ENCODE measurements at places on chromosomes 4 and X.

DNA sequence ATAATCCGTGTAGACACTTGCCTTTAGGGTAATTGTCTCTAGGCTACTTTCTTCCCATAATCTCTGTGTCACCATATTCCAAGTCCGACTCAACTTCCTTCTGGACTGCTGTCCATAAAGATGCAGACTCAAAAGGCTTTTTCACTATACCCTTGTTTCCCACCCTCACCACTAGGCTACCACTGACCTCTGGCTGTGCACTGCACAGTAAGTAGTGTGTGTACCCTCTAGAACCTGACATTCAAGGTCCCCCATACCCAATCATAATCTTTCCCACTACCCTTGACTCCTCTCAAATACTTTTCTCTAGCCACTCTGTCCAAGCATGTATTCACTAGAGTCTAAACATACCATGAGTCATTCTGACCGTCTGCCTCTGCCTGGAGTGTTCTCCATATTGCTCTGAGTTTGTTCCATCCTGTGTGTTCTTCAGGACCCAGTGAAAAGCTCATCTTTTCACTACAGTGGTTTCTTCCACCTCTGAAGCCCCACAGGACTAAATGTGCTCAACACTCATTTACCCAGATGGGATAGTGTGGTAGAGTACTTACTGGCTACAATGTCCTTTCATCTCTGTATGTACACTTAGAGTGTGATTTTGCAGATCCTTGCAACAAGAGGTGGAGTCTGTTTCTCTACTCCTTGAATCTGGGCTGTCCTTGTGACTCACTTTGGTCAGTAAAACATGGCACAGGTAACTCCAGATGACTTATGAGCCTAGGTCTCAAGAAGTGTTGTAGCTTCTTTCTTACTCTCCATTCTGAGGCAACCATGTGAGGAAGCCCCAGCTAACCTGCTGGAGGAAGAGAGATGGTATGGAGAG lies 17.4 kb downstream of the JADE3 start:
- DNase-seq, result no peak

- no peak for DNase-seq
Observed at GRCh38 chr4:3085948-3086670, 11.6 kb downstream of the HTT start.

- no peak for DNase-seq
Observed at GRCh38 chr4:47863486-47863885, 25.6 kb upstream of the CORIN start.

DNA sequence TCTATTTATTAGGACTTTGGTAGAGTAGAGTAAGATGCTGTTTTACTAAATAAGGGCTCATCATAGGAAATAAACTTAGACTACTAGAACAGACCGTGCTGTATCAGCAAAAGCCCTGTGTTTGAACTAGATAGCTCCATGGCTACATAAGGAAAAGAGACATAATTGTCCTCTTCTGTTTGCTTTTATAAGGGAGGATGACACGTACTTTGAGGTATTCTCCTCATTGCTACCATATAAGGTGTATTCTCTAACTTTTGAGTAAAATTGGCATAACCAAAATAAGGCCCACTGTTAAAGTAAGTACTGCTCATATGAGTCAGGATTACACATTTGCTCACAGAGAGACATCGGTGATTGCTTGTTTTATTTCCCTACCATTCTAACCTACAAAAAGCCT lies 64.3 kb downstream of the PDLIM5 start:
- no peak for DNase-seq

DNA sequence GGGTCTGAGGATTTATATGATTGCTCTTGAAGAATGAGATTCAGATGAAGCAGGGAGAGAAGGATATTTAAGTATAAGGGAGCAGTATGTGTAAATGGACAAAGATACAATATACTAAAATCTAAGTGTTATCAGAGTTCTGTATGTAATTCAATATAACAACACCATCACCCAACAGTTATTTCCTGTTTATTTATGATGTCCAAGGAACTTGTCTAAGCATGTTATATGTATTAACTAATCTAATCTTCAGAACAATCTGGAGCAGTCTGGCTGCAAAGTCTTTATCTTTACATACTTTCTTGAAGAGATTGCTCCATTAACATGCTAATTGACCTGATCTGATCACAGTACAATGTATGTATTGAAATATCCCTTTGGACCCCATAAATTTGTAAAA lies 203.8 kb upstream of the WDFY3 start:
- no peak for DNase-seq

DNA sequence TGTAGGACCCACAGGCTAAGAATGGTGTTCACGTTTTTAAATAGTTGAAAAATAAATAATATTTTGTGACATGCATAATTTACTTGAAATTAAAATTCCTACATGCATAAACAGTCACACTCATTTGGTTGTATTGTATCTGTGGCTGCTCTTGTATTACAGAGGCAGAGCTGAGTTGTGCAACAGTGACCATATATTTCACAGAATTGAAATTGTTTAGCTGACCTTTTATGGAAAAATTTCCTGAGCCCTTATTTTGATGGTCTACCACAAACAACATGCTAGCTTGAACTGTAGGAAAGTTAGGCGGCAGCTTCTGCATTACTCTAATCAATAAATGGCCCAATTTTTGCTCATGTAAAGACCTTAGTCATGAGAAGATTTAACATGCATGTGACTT lies 633.4 kb upstream of the AADAT start:
- DNase-seq, result no peak

GRCh38 chrX:49838374-49838773 lies 9.3 kb downstream of the PAGE4 start:
- DNase-seq, result no peak

DNA sequence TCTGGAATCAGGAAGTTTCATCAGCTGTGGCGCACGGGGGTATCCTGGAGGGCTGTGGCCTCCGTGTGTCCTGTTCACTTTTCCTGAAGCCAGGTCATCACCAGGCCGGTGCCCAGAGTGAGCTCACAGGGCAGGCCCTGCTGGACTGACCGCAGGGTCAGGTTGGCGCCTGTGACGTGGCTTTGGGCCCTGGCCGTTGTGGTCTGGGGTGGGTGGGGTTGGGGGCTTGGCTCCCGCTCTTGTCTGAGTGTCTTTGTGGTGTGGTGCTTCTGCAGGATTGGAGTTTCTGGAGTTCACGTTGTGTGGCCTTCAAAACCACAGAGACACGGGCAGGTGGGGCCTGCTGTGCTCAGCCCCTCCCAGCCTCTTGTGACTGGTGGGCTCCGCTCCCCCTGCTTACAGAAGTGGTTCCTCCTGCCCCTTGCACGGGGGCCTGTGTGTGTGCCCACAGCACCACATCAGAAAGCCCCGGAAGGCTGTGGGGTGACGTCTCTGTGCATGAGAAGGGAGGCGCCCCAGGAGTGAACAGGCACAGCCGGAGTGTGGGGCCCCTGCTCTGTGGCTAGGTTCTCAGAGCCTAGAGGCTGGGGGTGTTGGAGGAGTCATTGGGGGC lies 9.5 kb downstream of the RGS12 start:
- DNase-seq, result no peak

- DNase-seq, result no peak
Observed at GRCh38 chr4:83171436-83172039, 57.0 kb upstream of the PLAC8 start.

DNA sequence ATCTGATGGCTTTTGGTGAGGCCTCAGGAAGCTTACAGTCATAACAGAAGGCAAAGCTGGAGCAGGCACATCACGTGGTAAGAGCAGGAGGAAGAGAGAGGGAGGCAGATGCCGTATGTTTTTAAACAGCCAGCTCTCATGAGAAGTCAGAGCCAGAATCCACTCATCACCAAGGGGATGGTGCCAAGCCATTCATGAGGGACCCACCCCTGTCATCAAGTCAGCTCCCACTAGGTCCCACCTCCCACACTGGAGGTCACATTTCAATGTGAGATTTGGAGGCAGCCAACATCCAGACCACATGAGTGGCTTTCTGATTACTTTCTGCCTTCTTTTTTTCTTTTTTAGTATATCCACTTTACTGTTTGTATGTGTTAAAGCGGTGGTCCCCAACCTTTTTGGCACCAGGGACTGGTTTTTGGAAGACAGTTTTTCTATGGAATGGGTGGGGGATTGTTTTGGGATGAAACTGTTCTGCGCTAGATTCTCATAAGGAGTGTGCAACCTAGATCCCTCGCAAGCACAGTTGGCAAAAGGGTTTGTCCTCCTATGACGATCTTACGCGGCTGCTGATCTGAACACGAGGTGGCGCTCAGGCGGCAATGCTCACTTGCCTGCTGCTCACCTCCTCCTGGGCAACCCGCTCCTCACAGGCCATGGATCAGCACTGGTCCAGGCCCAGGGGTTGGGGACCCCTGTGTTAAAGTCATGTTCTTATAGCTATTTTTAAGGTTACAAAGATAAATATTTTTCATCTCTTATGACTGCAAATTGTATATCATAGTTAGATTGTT lies 61.7 kb downstream of the SLIT2 start:
- no peak for DNase-seq

- no peak for DNase-seq
Observed at GRCh38 chr4:159370286-159370685, 267.4 kb downstream of the RAPGEF2 start.

DNA sequence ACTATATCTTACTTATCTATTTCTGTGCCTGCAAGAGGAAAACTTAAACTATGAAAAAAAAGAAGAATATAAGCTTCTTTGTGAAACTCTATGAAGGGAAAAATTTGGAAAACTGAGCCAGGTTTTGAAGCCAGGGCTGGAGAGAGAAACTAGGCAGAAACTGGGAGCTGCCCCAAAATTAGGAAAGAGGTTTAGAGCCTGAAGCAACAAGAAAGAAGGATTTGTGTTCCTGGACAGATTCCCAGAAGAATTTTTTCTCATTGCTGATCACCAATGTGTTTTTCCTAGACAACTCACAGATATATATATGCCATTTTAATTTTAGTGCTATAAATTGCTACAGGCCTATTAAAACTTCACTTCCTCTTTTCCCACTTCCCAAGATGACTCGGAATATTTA lies 245.0 kb upstream of the GEMIN8 start:
- no peak for DNase-seq

DNA sequence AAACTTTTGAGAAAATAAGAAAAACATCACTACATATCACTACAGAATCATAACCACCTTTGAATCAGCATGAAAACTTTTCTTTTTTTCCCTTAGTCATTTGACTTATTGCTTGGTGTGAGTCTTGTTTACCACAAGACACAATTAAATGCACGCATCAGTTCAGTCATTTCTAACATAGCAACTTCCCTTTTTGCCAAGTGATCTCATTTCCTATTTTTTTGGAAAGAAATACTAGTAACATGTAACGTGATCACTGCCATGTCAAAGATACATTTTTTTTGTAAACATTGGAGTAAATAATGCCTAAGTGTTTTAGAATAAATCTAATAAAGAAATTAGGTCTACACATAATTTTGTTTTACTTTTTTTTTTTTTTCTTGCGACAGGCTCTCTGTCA lies 5.1 kb upstream of the CXCL8 start:
- no peak for DNase-seq

GRCh38 chrX:148069759-148070503 lies 88.8 kb downstream of the FMR1NB start:
- no peak for DNase-seq

GRCh38 chr4:81758574-81759264 lies 287.0 kb upstream of the RASGEF1B start:
- no peak for DNase-seq

GRCh38 chr4:137610960-137611359 lies 78.7 kb upstream of the PCDH18 start:
- DNase-seq, result no peak

DNA sequence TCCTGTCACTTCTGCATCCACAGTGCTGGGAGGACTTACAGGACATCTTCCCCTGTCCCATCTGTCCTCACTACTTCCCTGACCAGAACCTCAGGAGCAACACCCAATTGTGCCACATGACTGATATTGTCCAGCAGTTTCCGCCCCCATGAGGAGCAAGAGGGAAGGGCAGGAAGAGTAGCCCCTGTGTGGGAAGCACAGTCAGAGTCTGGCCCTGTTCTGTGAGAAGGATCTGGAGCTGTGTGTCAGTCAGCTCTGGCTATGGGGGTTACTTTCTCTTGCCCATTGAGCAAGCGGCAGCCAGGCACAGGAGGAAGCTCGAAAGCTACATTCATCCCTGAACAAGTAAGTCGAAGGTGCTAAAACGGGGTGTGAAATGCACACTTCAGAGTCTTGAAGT lies 14.8 kb upstream of the TRIM60 start:
- no peak for DNase-seq

DNA sequence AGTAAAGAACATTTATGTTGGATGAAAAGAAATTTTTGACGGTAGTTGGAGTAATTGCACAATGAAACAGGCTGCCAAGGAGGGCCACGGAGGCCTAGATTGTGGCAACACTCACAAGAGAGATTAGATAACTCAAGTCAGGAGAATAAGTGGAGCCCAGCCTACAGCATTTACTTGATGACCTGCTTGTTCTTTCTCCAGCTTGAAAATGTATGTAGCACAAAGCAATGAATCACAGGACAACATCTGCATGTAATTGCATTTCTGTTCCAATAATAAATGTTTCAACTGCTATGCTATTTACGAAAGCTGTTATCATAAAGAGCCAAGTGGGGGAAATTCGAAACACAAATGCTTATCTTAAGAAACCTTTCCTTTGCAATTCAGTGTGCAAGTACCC lies 221.2 kb upstream of the MID1 start:
- DNase-seq, result no peak

- DNase-seq, result no peak
Observed at GRCh38 chr4:7857238-7857701, 82.4 kb downstream of the AFAP1 start.

GRCh38 chrX:52576946-52577345 lies 60.1 kb upstream of the XAGE1B start:
- DNase-seq, result no peak

GRCh38 chr4:10129196-10130177 lies 12.9 kb upstream of the WDR1 start:
- no peak for DNase-seq

DNA sequence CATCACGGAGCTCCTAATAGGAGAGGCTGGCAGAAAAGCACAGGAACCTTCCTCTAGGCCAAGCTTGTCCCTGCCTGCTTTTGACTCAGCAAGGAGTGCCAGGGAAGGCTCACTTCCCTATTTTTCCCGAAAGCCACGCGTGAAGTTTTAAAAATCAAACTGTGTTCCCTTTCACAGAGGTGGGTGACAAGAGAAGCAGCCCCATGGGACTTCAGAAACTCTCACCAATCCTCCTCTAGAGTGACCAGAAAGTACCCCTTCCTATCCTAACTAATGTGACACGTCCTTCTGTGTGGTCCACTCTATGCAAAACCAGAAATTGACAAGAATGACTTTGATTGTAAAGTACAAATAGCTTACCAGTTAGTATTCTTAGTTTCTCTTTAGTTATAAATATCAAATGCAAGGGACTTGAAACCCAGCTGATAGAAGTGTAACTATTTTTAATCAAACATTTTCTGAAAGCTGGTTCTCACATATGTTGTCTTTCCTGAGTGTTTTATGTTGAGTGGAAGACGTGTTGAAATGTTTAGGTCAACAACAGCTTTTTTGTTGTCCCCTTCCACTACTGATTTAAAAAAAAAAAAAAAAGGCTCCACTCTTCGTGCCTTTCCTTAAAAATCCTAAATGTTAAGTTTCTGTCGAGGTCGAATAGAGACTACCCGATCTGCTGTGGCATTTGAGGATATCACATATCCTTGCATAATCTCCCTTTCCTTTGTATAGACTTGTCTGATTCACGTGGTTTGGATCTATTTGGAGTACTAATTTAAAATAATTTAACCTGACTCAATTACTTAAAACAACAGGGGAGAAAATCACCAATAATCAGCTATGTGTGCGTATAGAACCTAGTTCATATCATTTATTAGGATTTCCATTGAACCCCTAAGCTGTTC lies 42.1 kb downstream of the NFKB1 start:
- no peak for DNase-seq

GRCh38 chr4:19177616-19178015 lies 1074.1 kb upstream of the SLIT2 start:
- DNase-seq, result no peak

GRCh38 chr4:27844376-27844775 lies 983.7 kb downstream of the STIM2 start:
- DNase-seq, result no peak
